Upper lobe of right lung (tissue), 1 donor: ENCODE measurements at places on chromosomes 12 and 14.

- no peak for DNase-seq
Observed at GRCh38 chr12:13210236-13211190, 14.0 kb downstream of the EMP1 start.

- no peak for DNase-seq
Observed at GRCh38 chr14:59698793-59699192, 122.2 kb upstream of the CCDC175 start.

DNA sequence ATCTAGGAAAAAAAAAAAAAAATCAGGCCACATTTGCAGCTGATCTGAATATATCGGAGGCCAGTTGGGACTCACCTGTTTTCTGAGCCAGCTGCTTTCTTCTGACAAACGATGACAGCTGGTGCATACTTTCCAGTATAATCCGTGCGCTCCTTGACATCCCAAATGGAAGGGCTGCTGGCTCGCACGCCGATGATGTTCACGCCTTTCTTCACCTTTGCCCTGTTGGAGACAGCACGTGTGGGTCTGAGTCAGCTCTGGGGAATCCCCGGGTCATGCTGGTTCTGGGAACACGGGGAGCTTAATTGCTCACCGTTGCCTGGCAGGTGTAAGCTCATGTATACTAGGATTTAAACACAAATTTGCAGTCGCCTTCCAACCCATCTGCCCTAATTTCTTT, 372.8 kb downstream of the TMEM132D start:
- DNase-seq, result no peak

GRCh38 chr12:116143909-116144308, 133.6 kb downstream of the MED13L start:
- DNase-seq, result no peak

DNA sequence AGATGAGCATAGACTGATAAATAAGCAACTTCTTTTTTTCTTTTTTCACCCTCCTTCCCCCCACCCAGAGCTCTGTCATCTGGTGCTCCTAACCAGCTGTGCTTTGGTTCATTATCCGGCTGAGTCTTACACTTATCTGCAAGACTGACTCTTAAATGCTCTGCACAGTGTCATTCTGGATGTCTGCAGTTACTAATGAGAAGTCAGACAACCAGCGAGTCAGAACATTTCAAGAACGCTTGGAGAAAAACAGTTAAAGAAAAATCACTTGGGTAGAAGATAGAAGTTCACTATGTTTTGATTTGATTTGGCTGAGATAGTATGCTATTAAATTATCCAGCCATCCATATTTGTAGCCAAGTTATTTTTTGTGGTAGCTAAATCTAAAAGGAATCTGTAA, 328.9 kb upstream of the PRICKLE1 start:
- no peak for DNase-seq

DNA sequence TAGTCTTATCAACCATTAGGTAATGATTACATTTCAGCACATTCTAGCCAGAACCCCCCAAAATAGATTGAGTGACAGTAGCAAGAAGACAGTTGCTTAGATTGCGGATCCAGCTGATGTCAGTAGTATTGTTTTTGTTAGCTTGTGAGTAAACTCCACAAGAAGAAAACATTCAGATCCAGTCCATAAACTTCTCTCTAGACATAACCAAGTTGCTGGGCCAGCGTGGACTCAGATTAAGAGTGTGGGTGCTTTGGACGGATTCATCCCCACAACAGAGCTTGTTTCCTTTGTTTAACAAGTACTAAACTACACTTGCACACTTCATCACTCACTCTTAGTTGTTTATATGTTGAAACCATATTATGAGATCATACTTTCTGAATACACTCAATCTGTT, 293.4 kb downstream of the NPAS3 start:
- no peak for DNase-seq

DNA sequence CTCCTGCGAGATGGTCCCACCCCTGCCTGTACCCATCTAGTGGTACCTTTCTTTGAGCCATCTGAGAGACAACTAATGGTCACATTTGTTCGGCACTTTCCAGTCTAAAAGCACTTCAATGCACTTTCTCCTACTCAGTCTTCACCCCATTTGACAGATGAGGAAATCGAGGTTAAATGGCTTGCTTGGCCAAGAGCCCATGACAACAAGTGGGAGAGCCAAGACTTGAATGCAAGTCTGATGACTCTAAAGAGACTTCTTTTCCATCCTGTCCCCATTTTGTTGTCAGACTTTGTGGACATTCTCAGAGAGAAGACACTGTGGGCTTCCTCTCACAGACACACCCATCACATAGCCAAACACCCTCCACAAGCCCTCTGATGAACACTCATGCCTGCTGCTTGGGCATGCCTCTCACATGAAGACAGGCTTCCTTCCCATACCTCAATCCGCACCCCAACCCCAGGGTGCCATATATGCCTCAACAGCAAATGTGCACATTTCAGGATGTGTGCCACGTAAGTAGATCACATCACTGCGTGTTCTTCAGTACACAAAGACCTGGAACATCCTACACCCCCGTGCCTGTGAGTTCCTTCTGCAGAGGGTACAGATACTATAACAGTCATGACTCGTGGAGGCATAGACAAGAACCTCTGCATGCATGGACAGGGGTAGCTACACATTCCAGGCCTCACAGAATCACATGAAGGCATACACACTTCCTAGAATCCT, 805 bp downstream of the MYH7 start:
- DNase-seq, result no peak

DNA sequence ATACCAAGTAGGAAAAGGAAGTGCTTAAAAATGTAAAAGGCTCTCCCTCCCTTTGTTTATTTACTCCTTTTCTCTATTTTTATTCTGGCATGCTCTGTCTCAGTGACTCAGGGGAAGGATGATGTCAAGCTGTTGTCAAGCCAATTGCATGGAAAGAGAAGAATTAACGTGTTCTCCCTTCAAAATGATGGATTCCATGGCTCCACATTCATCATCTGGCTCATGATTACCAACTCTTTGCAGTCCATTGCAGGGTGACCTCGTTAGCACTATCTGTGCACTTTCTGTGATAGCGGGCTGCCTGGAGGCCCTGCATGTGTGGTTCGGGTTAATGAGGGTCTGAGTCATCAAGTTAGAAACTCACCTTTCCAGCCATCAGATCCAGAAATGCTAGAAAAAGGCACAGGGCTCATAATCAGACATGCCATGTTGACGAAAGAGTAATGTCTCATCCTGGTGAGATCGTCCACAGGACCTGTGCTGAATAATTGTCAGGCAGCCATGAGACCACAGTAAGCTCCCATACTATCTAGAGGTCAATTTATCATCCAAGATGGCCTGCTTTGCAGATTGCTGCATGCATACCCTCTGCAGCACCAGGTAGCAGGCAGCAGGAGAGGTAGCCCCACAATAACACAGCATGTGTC, 79.2 kb upstream of the BTG1 start:
- DNase-seq, result no peak

DNA sequence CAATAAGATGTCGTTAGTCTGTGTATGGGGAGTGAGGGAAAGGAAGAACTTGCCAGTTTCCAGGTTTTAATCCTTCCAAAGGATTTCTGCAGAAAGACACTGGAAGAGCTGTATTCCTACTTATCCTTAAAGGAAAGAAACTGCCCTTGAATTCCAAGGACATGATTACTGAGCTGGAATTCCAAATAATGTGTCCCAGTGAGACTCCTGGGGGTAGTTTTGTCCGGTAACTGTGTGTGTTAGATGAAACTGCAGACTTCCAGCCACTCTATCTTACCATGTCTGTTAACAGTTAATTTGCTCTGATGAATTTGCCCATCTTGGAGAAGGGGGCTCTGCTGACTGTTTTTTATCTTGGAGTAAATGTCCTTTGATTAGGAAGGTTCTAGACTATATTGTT, 33.0 kb downstream of the CKB start:
- DNase-seq, result no peak

GRCh38 chr12:95316798-95317197, 99.2 kb downstream of the VEZT start:
- DNase-seq, result no peak

DNA sequence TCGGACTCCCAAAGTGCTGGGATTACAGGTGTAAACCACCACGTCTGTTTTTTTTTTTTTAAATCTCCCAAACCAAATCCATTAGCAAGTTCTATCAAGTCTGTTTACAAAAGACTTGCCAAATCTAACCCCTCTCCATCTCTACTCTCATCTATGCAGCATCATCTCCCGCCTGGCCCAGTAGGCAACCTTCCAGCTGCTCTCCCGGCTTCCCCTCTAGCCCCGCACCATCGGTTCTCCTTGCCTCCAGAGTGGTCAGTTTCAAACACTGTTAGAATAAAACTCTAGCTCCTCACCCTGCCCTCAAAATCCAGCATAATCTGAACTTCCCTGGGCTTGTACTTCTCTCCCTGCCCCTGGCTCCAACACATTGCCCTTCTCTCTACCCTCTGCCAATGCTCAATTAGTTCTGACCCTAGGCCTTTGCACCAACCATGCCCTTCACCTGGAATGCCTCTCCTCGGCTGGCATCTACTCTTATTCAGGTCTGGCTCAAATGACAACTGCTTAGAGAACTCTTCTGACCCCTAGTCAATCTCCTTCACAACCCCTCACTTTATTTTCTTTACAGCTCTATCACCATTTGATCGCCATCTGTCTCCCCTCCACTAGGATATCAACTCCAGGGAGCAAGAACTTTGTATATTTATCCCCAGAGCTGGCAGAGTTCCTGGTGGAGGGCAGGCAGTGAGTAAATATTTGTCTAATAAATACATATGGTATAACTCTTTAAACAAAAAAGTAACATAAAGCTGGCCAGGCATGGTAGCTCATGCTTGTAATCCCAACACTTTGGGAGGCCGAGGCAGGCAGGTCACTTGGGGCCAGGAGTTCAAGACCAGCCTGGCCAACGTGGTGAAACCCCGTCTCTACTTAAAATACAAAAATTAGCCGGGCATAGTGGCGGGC, 4.9 kb downstream of the WSB2 start:
- no peak for DNase-seq

- DNase-seq, result no peak
Observed at GRCh38 chr14:41824441-41824840, 217.8 kb downstream of the LRFN5 start.

DNA sequence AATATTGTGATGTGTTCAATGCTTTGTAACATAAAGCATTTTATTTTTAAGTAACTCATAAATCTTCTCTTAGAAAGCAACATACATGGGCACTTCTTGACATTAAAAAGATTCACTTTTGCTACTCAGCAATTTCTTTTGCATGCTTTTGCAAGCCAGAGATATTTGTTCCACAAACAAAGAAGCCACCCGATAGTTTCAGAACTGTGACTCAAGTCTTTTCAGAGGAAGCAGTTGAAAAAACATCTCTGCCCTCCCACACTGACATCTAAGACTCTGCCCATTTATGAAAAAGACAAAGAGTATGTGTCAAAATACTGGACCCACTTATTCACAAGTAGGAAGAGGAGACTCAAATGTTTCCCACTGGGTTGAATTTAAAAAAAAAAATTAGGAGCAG, 7.5 kb downstream of the APPL2 start:
- no peak for DNase-seq

DNA sequence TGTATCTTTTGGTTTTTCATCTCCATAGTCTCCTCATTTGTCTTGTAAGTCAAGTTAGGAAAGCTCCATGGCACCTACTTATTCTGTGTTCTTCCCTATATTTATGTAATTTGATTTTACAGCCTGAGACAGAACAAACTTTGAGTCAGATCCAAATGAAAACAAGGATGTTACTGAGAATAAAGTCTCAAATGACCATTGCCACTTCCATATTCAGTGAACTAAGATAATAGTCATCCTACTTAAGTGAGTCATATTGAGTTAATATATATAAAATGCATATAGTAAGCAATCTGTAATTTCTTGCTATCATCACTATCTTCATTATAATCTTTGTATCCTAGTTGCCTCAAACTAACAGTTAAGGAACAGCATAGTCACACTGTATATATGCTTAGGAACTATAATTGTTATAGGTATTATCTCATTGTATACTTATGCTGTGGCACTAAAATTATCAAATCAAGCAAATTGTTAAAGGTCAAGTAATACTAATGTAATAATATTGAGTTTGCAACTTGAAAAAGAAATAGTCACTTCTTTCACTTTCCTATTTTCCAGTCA, 30.8 kb downstream of the TMTC3 start:
- no peak for DNase-seq

GRCh38 chr14:45793081-45793480, 540.1 kb upstream of the MIS18BP1 start:
- DNase-seq, result no peak

DNA sequence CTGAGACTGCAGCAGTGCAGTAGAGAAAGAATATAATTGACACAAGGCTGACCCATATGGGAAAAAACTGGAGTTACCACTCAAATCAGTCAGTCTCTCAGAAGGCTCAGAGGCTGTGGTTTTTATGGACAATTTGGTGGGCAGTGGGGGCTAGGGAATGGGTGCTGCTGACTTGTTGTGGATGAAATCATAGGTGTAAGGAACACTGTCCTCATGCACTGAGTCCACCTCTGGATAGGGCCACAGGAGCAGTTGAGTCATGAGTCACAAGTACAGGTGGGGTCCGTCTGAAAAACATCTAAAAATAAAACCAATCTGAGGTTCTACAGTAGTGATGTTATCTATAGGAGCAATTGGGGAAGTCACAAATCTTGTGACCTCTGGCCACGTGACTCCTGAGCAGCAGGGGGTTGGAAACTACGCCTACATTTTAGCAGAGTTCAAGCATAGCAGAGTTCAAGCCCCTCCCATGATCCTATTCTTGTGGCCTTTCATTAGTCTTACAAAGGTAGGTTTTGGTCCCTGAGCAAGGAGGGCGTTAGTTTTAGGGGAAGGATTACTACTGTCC, 18.1 kb upstream of the SGPP1 start:
- DNase-seq, result no peak

DNA sequence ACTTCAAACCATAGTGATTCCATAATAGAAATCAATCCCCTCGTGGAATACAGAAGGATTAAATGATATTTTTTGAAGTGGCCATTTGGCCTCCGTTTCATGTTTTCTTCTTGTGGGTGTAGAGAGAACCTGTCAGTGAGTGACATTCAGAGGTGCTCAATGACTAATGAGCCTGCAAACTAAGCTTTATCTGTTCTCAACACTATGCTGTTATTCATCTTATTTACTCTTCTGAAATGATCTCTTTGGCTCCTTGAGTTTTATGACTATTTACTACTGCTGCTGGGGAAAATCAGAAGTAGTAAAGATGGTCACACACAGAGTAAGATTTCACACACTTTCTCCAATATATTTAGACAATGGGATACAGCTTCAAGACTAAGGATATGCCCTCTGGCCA, 30.4 kb downstream of the ATP2B1 start:
- DNase-seq, result no peak

GRCh38 chr12:22100958-22101748, 55.1 kb downstream of the CMAS start:
- DNase-seq, result no peak

GRCh38 chr12:113386866-113387566, 16.7 kb downstream of the SDS start:
- no peak for DNase-seq

DNA sequence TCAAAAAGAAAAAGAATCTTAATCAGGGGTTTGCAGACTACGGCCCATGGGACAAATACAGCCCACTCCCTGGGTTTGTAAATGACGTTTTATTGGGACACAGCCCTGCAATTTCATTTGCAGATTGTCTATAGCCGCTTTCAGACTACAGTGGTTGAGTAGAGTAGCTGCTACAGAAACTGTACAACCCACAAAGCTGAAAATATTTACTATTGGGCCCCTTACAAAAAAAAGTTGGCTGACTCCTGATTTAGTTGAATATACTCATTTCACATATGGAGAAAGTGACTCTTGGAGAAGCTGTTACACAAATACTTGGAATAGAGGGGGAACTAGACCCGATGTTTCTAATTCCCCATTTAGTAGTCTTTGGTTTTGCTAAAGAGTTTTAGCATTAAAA, 162.5 kb upstream of the NOS1 start:
- DNase-seq, result no peak

GRCh38 chr14:103699901-103700752, 15.1 kb downstream of the XRCC3 start:
- DNase-seq, result no peak
